Heart left ventricle (tissue), 16 donors: ENCODE measurements at places on chromosomes 11 and 22. TPM values are rescaled to one million over a fixed set of nuclear protein-coding genes. Genes with fewer than 3 reads are reported as not detected.

The CCDC15 gene
- total RNA-seq = 1.2 TPM

The RFPL2 gene
- total RNA-seq = not detected

The KCNK7 gene
- not detected for total RNA-seq

The ZBTB16 gene
- 58.2 TPM for total RNA-seq

The AMOTL1 gene
- 50.4 TPM for total RNA-seq

The DEPDC7 gene
- total RNA-seq = 0.17 TPM
